Astrocyte (in vitro differentiated cells and primary cell): ENCODE measurements at places on chromosomes 12 and 14. TPM values are rescaled to one million over a fixed set of nuclear protein-coding genes. Genes with fewer than 3 reads are reported as not detected.

GRCh38 chr12:32768518-32768917 is 12.8 kb upstream of the YARS2 start:
- no peaks in the 10 kb centered on the region for H3K27me3 ChIP-seq
- H3K4me1 ChIP-seq = no peaks in the 10 kb centered on the region
- DNase-seq = no peak
- H3K27ac ChIP-seq = no peak overlapping the region
- H3K4me3 ChIP-seq = no peak overlapping the region

DNA sequence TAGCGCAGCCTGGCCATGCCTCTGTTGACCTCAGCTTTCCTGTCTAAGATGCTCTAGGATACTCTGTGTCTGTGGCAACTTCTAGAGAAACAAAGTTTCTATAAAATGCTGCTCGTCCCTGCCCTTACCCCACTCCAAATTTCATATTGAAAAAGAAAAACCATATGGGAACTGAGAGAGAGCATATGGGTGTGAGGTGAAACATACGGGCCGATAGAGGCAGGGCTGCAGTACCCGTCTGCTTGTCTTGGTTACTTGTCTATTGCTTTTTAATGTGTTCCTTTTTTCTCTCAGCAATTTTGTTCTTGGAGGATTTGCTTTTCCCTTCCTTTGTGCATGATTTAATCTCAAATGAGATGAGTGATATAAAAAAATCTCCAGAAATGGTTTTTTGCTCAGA is 113.0 kb downstream of the SRGAP1 start:
- no peak overlapping the region for H3K27ac ChIP-seq
- no peaks in the 10 kb centered on the region for H3K36me3 ChIP-seq
- H3K4me3 ChIP-seq = no peak overlapping the region
- no peaks in the 10 kb centered on the region for H3K4me1 ChIP-seq

LDHB gene
- 698 and 775 TPM in 2 replicates for total RNA-seq

GRCh38 chr14:101889366-101889765 is 75.0 kb upstream of the DYNC1H1 start:
- no peaks in the 10 kb centered on the region for H3K27me3 ChIP-seq
- H3K4me3 ChIP-seq = no peak overlapping the region

DNA sequence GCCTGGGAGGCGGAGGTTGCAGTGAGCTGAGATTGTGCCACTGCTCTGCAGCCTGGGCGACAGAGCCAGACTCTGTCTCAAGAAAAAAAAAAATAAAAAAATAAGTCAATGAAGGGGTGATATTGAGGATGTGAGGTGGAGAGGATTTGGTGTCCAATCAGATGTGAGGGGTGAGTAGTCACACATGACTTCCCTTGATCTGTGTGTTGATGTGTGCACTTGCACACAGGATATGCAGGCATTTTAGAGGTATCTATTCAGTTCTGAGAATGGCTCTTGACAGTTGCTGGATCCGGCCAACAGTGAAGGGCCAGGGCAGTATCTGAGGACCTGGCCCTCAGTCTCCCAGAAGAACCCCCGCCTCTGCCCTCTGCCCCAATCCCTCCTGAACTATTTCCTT is 7.8 kb upstream of the SP7 start:
- H3K4me3 ChIP-seq = no peak overlapping the region
- H3K27ac ChIP-seq = no peak overlapping the region
- H3K36me3 ChIP-seq = no peaks in the 10 kb centered on the region
- H3K27me3 ChIP-seq = peaks cover 7% of the 10 kb centered on the region
- DNase-seq = no peak
